ENCODE measurements at places on chromosomes 16 and 17.

GRCh38 chr16:89522287-89522686, 14.1 kb downstream of the SPG7 start:
- DNase-seq, result no peak

- DNase-seq, result no peak
Measured at GRCh38 chr16:63960321-63960720, 1161.5 kb downstream of the CDH11 start.

DNA sequence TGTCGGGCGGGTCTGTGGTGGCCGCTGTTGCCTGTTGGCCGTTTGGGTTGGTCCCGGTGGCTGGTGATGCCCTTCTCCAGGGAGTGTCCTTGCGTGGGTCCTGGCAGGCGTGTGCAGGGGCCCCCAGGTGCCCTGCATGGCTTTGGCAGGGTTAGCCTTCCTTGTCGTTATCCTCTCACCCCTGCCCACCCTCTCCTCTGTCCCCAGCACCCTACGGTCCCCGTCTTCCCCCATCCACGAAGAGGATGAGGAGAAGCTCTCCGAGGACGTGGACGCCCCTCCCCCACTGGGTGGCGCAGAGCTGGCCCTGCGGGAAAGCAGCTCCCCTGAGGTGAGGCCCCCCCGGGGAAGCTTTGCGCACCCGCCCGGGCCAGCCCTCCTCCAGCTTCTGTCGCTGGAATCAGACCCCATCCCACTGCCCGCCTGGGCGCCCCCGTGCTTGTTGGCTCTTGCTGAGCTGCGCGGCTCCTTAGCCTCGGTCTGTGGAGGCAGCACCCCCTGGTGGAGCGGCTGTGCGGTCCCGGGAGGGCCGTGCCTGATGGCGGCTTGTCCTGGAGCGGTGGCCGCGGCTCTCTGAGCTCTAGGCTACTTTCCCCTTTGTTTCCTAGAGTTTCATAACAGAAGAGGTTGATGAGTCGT, 10.6 kb upstream of the NUDT16L1 start:
- DNase-seq, result no peak

DNA sequence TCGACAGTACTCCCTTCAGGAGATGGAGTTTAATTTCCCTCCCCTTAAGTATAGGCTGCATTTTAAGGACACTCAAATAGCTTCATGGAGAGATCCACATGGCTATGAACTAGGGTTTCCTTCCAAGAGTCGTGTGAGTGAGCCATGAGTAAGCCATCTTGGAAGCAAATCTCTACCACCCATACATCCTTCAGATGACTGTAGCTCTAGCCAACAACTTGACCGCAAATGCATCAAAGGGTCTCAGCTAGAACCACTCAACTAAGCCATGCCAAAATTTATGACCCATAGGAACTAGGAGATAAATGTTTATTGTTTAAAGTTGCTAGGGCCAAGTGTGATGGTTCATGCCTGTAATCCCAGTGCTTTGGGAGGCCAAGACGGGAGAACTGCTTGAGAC, 43.4 kb downstream of the METTL16 start:
- no peak for DNase-seq

- no peak for DNase-seq
Measured at GRCh38 chr17:76106703-76107102, 3.1 kb upstream of the EXOC7 start.

- no peak for DNase-seq
Measured at GRCh38 chr16:67869653-67870052, 3.2 kb upstream of the EDC4 start.

DNA sequence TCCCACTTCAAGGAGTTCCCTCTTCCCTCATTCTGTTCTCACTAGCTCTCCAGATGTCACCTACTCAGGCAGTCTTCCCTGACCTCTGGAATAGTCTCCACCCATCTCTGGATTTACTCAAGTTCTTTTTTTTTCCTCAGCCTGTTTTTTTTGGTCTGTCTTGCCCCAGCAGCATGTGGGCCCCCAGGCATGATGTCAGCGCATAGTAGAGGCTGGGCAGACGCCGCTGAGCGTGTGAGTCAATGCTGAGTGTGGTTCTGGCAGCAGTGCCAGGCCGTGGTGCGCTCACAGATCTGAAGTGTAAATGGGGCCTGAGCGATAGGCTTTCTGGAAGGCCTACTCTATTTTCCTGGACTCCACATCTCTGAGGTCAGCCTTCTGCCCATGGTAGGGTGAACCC, 2.7 kb upstream of the KCNJ18 start:
- no peak for DNase-seq

DNA sequence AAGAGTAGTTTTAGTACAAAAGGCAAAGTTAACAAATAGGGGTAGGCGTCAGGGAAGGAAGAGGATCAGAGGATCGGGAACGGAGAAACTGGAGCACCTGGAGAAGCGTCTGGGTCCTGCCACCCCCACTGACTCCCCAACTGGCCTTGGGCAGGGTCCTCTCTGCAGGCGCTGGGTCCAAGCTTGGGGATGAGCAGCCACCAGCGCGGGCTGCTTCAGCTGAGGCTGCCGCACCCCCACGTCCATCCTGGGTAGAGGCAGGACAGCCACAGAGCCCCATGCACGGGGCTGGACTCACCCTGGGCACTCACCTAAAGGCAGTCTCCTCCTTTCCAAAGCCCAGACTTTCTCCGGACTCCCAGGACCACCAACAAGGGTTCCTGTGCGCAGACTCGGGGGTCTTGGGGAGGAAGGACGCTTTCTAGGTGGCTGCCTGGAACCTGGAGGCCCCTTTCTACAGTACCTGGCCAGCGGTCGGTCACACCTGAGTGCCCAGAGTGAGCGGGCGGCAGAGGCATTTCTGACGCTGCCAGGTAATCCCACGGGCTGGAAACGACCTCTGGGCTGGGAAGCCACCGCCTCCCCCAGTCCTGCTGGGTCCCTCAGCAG, 1.1 kb downstream of the HS3ST6 start:
- DNase-seq, result no peak

DNA sequence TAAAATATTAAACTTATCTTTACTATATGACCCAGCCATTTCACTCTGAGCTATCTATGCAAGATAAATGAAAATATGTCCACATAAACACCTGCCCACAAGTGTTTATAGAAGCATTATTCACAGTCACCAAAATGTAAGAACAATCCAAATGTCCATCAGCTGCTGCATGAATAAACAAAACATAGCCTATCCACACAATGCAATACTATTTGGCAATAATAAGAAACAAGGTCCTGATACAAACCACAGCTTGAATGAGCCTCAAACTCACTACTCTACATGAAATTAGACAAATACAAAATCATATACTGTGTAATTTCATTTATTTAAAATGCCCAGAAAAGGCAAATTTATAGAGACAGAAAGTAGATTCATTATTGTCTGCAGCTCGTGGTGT, 355.1 kb downstream of the CDH8 start:
- DNase-seq, result no peak

DNA sequence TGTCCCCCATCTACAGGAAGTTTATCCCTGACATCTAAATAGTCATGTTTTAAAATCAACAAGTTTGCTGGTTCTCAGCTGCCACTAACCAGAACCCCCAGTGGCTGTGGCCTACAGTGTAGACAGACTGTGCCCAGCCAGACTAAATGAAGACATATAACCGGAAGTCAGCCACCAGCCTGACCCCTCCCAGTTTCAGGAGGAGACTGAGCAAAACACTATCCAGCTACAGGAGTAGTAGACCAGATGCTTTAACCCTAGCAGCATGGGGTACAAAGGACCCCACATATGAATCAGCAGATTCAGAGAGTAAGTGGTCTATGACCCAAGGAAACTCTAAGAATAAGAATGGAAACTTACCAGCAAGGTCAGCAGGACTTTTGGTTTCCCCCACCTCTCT, 83.4 kb downstream of the HIC1 start:
- DNase-seq, result peak; percentile 33

DNA sequence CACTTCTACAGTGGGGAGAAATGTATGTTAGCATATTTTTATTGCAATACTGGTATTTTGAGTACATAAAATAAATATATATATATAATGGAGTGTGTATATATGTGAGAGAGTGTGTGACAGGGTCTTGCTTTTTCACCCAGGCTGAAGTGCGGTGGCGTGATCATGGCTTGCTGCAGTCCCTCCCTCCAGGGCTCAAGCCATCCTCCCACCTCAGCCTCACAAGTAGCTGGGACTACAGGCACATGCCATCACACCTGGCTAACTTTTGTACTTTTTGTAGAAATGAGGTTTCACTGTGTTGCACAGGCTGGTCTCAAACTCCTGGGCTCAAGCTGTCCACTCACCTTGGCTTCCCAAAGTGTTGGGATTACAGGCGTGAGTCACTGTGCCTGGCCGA, 4.1 kb downstream of the CYLD start:
- no peak for DNase-seq

GRCh38 chr17:40480501-40481003, 20.9 kb downstream of the TNS4 start:
- DNase-seq, result no peak

GRCh38 chr16:26816885-26817571, 249.7 kb upstream of the C16orf82 start:
- no peak for DNase-seq

- peak; percentile 62 for DNase-seq
Measured at GRCh38 chr16:12896562-12896961, 4.8 kb upstream of the SHISA9 start.

DNA sequence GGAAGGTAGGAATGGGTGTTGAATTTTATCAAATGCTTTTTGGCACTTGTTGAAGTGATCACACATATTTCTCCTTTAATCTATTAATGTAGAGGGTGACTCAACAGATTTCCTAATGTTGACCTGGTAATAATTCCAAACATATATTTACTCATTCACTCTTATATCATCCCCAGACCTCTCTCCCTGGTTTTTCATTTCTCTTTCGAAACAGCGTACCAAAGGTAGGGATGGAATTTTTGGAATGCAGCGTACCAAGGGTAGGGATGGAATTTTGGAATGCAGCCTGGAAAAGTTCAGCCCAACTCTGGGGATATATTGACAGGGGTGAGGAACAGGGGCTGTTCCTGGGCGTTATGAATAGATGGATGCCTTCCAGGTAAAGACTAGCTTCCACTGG, 7.3 kb downstream of the KIF18B start:
- DNase-seq, result no peak

- no peak for DNase-seq
Measured at GRCh38 chr17:57517273-57517631, 227.8 kb downstream of the CCDC182 start.

GRCh38 chr17:82355770-82356427, 3.1 kb upstream of the TEX19 start:
- DNase-seq, result peak; percentile 57

- peak; percentile 91 for DNase-seq
Measured at GRCh38 chr16:69123910-69124309, 8.5 kb downstream of the CHTF8 start.

Data from NAMALWA (cell line).